Activated CD4-positive, alpha-beta T cell treated with anti-CD3 and anti-CD28 coated beads for 1 hour (primary cell): ENCODE measurements at places on chromosomes 7 and 10.

GRCh38 chr7:94352887-94353286, 41.8 kb upstream of the COL1A2 start:
- DNase-seq: no peak

- peak; percentile 42 for DNase-seq
Observed at GRCh38 chr10:3785851-3786271, 852 bp upstream of the KLF6 start.

- DNase-seq: no peak
Observed at GRCh38 chr7:29109899-29110298, 36.4 kb downstream of the CPVL start.

- DNase-seq: no peak
Observed at GRCh38 chr7:112212571-112212970, 6.1 kb downstream of the ZNF277 start.

DNA sequence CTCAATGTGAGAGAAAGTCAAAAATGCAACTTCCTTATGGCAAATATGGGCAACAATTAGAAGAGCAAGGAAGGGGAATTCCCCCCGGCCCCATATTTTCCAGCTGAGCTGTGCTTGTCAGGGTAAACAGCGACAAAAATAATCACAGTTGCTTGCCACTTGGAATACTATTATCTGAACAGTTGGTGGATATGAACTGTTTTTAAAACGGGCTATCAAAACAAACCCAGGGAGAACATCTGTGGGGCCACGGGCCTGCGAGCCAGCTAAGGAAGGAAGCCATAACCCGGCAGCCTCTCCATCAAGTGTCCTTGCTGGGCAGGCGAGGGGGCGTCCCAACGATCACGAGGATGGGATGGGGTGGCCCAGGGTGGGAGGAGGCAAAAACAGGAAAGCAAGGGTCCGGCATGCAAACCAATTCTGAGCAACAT, 228.4 kb downstream of the ARHGAP12 start:
- no peak for DNase-seq

DNA sequence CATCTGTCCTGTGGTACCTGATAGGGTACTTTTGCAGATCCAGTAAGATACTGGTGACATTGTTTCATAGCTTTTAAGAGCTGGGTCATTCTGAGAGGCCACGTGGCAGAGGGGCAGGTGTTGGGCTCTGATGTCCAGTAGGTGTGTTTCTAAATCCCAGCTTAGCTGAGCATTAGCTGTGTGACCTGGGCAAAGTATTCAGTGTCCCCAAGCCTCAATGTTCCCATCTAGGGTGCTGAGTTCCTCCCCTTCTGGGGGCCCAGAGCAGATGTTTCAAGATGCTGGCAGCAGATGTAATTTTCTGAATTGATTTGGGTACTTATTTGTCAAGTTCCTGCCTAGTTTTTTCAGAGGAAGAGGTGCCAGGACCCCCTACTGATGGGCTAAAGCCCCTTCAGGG, 52.9 kb downstream of the NEURL1 start:
- DNase-seq: no peak

- no peak for DNase-seq
Observed at GRCh38 chr7:122289426-122289825, 15.1 kb downstream of the FEZF1 start.

DNA sequence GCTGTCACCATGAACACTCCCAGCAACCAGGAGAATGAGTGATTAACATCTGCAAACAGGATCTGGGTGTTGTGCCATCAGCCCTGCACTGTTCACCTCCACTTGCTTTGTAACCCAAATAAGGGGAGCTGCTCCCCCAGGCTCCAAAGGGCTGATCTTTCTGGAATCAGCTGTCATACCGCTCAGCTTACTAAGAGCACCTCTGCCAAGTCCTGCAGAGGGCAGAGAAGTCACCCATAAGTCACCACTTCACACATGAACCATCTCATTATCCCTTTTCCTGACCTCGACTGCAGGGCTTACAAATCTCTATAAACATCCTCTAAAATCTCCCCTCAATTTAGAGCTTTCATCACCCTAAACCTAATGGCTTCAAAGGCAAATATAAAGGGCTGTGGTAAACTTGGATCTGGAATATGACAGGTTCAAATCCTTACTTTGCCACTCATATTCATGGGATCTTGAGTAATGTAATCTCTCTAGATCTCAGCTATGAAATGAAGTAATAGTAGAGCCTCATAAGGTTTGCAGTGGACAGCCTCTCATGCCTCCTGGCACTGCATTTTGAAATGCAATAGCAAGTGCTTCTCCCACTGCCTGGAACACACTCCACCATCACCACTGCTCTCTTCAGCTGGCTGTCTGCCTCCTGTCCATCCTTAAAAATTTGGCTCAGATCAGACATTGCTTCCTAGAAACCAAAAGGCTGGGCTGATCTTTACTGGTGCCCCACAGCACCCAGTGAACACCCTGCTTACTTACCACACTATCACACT, 38.8 kb downstream of the ERLIN1 start:
- no peak for DNase-seq

DNA sequence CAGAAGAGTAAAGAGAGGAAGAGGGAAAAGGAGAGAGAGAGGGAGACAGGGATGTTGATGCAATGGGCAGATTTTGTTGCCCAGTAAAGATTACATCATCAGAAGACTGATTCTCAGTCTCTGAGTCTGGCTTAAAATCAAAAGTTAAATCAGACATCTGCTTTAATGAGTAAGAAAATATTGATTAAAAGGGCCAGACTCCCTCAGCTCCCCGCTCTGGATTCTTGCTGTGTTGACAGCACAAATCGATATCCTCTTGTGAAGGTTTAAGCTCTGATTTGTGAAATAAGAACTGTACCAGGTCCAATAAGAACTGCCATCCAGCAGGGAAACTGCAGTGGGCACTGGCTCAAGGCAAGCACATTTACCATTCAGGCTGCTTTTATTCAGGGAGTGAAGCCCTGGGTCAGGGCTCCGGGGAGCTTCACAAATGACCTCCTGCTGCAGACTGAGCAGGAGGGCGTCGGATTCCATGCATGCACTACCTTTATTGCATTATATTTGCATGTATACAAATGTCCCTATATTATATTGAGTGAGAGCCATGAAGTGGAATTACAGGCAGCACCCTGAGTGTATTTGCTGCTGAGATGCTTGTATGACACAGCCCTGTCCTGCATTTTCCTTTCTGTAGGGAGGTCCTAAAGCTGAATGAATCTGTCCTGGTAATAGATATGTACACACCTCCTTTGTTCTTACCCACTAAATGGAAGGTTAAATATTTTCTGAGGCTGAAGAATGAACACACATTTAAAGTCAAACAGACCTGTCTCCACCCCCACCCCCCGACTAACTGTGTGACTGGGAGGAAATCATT, 401.5 kb downstream of the REEP3 start:
- no peak for DNase-seq

GRCh38 chr7:112420236-112420861, 29.9 kb upstream of the IFRD1 start:
- no peak for DNase-seq

DNA sequence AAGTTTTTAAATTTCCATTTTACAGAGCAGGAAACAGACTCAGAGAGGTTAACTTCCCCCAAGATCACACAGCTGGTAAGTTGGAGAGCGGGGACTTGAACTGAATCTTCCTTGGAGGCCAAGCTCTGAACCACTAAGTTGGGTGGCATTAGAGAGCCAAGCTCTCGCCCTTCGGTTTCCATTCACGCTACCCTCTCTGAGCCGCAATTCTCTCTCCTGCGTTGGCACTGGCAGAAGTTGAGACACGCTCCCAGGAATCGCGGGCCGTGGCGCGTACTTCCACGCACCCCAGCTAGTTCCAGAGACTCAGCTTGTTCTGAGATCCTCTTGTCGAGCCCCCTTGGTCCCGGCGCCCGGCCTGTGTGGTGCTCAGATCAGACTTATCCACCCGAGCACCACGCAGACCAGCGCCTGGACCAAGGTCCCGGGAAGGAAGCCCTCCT, 29.3 kb upstream of the VAX1 start:
- no peak for DNase-seq

DNA sequence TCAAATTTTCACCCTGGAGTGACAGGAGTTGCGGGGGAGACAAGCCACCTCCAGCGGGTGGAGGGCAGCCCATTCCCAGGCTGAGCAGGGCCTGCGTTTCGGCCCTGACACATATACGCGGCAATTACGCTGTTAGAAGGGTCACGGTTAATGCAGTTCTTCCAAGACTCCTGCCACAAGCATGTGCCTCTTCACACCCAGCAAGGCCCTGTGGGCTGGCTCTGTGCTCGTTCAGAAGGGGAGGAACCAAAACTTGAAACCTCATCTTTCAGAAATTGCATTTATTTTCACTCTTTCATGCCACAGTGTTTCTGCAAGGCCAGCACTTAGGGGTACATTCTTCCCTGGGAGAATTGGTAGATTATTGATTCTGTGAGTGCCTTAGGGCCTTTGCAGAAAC, 24.7 kb downstream of the LRMDA start:
- no peak for DNase-seq

GRCh38 chr7:28369523-28369922, 42.8 kb upstream of the CREB5 start:
- DNase-seq: no peak

- DNase-seq: no peak
Observed at GRCh38 chr10:89857431-89858042, 156.1 kb downstream of the KIF20B start.

- no peak for DNase-seq
Observed at GRCh38 chr10:114526126-114526503, 121.8 kb upstream of the AFAP1L2 start.

DNA sequence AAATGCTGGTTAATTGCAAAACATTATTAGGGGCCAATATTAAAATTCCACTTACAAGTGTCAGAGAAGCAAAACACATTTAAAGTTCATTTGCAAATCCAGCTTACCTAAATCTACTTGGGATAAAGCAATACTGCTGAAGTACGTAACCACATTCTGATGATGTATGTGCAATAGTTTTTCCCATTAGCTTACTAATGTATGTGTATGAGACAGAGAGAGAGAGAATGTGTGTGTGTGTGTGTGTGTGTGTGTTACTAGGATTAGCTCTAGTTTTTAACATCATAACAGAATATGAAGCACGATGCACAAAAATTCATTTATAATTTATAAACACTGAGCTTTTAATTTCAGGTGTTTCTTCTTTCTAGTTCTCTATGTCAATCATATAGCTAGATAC, 1074.2 kb upstream of the C7orf33 start:
- no peak for DNase-seq

- DNase-seq: no peak
Observed at GRCh38 chr7:126079581-126079980, 1150.0 kb upstream of the POT1 start.

DNA sequence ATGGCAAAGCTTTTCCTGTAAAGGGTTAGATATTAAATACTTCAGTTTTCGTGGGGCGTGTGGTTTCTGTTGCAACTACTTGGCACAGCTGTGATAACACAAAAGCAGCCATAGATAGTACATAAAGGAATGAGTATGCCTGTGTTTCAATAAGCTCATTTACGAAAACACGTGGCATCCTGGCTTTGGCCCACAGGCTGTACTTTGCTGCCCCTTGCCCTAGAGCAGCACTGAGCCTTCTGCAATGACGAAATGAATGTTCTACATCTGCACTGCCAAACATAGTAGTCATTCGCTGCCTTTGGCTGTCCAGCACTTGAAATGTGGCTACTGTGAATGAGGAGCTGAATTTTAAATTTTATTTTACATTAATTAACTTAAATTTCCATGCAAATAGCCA, 376.2 kb upstream of the TPK1 start:
- DNase-seq: no peak

- no peak for DNase-seq
Observed at GRCh38 chr7:909358-910329, 33.3 kb downstream of the GET4 start.

GRCh38 chr10:10892290-10892875, 125.3 kb upstream of the CELF2 start:
- DNase-seq: no peak

DNA sequence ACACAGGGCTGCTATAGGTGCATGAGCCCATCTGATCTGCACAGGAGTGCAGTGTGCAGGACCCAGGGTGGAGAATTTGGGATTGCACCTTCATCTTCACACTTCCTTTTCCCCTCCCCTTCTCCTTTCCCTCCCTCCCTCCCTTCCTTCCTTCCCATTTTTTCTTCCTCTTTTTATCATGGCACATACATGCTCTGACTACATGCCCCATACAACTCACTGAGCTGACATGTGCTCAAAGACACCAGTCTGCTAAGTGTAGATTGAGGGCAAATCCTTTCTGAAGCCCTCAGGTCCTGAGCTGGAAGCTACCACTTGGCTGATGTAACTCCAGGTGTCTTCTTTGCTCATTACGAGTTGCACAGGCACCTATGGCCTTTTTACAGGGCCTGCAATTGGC, 365.3 kb upstream of the ZNF32 start:
- DNase-seq: no peak

GRCh38 chr10:29618341-29619171, 16.2 kb downstream of the SVIL start:
- no peak for DNase-seq

GRCh38 chr10:118937226-118937625, 92.3 kb upstream of the NANOS1 start:
- no peak for DNase-seq

DNA sequence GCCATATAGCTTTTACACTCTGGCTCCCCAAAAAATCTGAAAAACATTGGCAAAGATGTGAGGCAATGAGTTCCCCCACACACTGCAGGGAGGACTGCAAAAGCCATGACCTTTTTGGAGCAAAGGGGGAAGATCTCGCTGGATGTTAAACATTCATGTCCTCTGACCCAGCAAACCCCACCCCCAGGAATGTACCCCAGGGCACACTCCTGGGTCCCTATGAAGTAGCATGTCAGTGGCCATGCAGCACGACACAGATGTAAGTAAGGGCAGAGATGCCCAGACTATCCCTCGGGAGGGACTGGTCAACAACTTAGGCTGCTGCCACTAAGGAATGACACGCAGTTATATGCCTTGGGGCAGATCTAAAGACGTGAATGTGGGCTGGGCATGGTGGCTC, 100.6 kb downstream of the DLG5 start:
- no peak for DNase-seq

DNA sequence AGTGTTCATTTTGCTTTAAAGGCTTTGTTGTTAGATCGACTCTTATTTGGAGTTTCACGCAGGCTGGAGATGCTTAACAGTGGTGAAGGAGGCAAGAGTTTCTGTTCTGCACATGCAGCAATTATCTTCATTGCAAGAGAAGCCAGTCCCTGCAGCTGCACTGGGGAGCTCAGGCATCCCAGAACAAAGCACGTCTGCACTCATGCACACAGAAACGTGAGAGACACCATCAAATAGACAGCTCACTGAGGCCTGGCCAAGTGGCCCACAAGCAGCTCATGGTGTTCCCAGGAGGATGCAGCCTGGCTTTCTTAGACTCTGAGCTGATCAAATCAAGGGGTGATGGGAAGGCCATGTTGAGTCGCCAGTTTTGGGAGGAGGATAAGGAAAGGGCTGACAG, 246.1 kb downstream of the CREB5 start:
- DNase-seq: no peak

- DNase-seq: no peak
Observed at GRCh38 chr7:74030861-74031260, 2.9 kb downstream of the ELN start.
